ENCODE measurements at places on chromosomes 2 and 18. TPM values are rescaled to one million over a fixed set of nuclear protein-coding genes. Genes with fewer than 3 reads are reported as not detected.

Gene STK11IP
- 40.8 TPM for polyA plus RNA-seq

Gene MYOM1
- polyA plus RNA-seq, result 6.2 TPM

Gene BMP10
- polyA plus RNA-seq, result not detected

Gene NT5C1B
- not detected for polyA plus RNA-seq

Gene KCNF1
- polyA plus RNA-seq, result 0.16 TPM

Data from spleen (tissue), 13 donors.